ENCODE measurements at places on chromosomes 2 and 18. TPM values are rescaled to one million over a fixed set of nuclear protein-coding genes. Genes with fewer than 3 reads are reported as not detected.

LIPG gene
- total RNA-seq: 78.5 TPM

MALT1 gene
- total RNA-seq: 16.0 TPM

KLHL14 gene
- total RNA-seq: not detected

SCN2A gene
- under 0.01 TPM for total RNA-seq

TFCP2L1 gene
- not detected for total RNA-seq

NETO1 gene
- not detected for total RNA-seq

RAPH1 gene
- total RNA-seq: 93.6 TPM

ZNF236 gene
- total RNA-seq: 15.7 TPM

BMP10 gene
- not detected for total RNA-seq

AKAIN1 gene
- total RNA-seq: not detected

All from thoracic aorta endothelial cell (primary cell).